MCF 10A (cell line): ENCODE measurements at places on chromosomes 2 and 18.

DNA sequence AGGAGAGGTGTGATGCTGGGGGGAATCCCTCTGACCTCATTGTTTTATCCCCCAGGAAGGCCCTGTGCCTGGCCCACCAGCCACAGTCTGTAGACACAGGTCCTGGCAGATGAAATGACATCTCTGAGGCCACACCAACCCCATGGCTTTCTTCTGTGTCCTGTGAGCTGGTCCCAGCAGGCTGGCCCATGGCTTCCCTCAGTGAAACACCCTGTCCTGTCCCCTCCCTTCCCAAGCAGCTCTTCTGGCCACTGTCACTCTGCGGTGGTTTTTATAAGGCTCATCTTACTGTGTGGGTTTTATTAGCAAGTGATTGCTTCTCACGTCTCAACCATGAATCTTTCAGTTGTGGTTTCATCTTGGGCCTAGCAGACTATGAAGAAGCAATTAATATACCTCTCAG, 102.8 kb upstream of the STPG4 start:
- H3K4me3 ChIP-seq, result no peak overlapping the region
- H3K4me1 ChIP-seq, result no peaks in the 10 kb centered on the region
- no peak overlapping the region for H3K27ac ChIP-seq
- no peaks in the 10 kb centered on the region for H3K27me3 ChIP-seq

DNA sequence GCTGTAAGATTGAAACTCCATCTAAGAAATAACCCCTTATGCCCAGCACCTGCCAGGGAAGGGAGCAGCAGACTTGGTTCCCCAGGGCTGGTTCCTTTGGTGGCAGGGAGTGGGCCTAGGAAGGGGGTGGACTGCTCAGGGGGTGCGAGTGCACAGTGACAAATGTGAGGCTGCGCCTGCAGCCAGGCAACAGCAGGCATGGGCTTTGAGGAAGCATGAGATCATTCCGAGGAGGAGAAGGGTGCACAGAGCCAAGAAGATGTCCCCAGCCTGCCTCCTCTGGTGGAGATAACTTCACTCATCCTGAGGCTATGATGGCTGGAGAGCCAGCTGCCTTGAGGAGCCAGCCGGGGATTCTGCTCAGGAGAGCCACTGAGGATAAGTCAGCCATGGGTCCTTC, 158.0 kb downstream of the CAPN13 start:
- H3K27me3 ChIP-seq, result no peaks in the 10 kb centered on the region
- no peak overlapping the region for H3K4me3 ChIP-seq

- peak overlapping the region; percentile 91 for H3K27ac ChIP-seq
- peaks cover 18% of the 10 kb centered on the region for H3K36me3 ChIP-seq
- H3K4me3 ChIP-seq, result peak overlapping the region; percentile 99
- peaks cover 27% of the 10 kb centered on the region for H3K4me1 ChIP-seq
These were observed 734 bp downstream of the SLC25A12 start for GRCh38 chr2:171893196-171893823.

- H3K4me3 ChIP-seq, result no peak overlapping the region
- no peaks in the 10 kb centered on the region for H3K27me3 ChIP-seq
- no peak overlapping the region for H3K27ac ChIP-seq
- H3K4me1 ChIP-seq, result peaks cover 6% of the 10 kb centered on the region
- DNase-seq, result peak; percentile 74
These were observed 143.4 kb downstream of the TMEM17 start for GRCh38 chr2:62362561-62362960.

- DNase-seq, result peak; percentile 11
- no peak overlapping the region for H3K4me3 ChIP-seq
- peaks cover 35% of the 10 kb centered on the region for H3K4me1 ChIP-seq
- H3K36me3 ChIP-seq, result peaks cover 6% of the 10 kb centered on the region
- H3K27me3 ChIP-seq, result no peaks in the 10 kb centered on the region
These were observed 227.5 kb upstream of the SMAD2 start for GRCh38 chr18:48157956-48158355.
